Right atrium auricular region (tissue), 2 donors: ENCODE measurements at places on chromosomes 3 and 15. TPM values are rescaled to one million over a fixed set of nuclear protein-coding genes. Genes with fewer than 3 reads are reported as not detected.

Gene APOD
- total RNA-seq, result 79.6 TPM

DNA sequence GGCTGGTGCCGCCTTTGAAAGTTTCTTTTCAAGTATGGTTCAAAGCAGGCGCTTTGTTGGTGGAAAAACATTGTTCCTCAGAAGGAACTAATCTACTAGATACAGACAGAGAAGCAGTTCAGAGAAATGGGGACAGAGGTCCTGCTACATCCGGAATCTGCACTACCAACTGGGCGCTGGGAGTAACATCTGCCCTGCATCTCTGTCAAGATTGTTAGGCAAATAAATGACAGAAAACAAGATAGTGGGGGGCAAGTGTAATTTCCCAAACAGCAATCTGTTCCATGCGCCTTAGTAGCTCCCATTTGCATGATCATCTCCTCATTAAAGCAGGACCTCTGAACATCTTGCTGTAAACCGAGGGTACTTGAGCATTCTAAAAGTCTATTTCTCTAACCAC lies 17.4 kb downstream of the TLE3 start:
- no peak for DNase-seq

DNA sequence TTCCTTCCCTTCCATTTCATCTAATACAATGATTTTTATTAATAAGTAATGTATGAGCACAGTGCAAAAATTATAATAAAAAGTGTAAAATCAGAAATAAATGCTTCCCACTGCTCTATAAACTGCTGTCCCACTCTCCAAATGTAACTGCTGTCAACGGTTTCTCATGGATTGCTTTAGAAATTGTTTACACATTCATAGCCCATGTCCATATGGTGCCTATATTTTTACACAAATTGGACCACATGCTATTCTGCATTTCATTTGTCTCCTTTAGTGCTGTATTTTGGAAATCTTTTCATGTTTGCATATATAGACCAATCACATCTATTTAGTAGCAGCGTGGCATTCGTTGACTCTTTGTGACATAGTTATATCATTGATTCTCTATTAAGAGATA lies 164.7 kb upstream of the SLCO3A1 start:
- no peak for DNase-seq

Gene RNU6-1
- not detected for total RNA-seq

Gene ANKDD1A
- total RNA-seq, result 0.96 TPM

Gene TRPC1
- total RNA-seq, result 20.2 TPM

Gene LRIG1
- total RNA-seq, result 179 TPM

Gene GOLGA8T
- 0.44 TPM for total RNA-seq

Gene BLM
- total RNA-seq, result 26.7 TPM

GRCh38 chr15:40354408-40355171 lies 3.4 kb upstream of the DISP2 start:
- no peak for DNase-seq

DNA sequence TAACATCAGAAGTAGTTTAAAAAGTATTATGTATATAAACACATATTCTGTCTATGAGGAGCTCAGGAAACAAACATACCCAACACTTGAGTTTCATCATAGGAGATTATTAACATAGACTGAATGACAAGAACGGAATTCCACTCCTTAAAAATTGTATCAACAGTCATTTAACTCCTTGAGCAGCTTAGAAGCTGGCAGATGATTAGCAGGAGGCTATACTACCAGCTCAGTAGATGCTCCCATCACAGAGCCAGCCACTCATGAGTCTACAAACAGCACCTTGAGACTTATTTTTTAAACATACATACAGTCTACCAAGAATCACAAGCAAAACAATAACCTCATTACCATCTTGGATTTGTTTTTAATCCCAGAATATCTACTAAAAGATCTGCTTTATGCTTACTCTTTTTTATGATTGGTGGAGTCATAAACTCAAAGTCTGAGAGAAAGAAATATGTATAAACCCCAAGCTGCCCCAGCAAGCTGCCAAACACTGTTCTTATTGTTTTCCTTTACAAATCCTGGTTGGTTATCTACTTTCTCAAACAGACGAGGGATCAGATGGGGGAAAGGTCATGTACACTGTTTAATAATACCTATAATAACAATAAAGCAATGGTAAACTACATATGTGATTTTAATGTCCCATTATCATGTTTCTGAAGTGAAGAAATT lies 59.5 kb downstream of the CBLB start:
- no peak for DNase-seq
